ENCODE measurements at places on chromosomes 2 and 18. TPM values are rescaled to one million over a fixed set of nuclear protein-coding genes. Genes with fewer than 3 reads are reported as not detected.

DNA sequence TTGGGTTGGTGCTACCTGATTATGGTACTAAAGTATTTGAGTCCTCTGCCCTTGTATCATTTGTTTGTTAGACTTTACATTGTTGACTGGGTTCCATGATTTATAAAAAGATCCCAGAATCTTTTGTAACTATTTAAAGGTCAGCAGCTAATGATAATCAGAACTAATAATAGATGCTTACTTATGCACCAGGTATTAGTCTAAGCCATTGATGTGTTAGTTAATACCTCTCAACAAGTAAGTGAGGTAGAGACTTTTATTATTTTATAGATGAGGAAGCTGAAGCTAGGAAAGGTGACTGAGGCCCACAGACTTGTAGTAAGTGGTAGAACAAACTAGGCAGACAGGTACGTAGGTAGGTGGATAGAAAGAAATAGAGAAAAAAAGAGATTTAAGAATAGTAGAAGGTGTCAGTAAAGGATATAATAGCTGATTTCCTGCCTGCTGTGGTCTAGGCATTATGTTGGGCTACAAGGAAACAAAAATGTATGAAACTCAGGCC lies 68.1 kb downstream of the CRIM1 start:
- H3K4me3 ChIP-seq, result no peak overlapping the region
- peaks cover 22% of the 10 kb centered on the region for H3K36me3 ChIP-seq
- H3K4me1 ChIP-seq, result peaks cover 76% of the 10 kb centered on the region
- H3K27me3 ChIP-seq, result no peaks in the 10 kb centered on the region

DNA sequence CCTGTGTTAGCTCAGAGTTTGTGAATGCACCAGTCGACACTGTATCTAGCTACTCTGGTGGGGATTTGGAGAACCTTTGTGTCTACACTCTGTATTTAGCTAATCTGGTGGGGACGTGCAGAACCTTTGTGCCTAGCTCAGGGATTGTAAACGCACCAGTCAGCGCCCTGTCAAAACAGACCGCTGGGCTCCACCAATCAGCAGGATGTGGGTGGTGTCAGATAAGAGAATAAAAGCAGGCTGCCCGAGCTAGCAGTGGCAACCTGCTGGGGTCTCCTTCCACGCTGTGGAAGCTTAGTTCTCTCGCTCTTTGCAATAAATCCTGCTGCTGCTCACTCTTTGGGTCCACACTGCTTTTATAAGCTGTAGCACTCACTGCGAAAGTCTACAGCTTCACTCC lies 324.2 kb downstream of the RAD51AP2 start:
- H3K27me3 ChIP-seq, result no peaks in the 10 kb centered on the region
- no peaks in the 10 kb centered on the region for H3K36me3 ChIP-seq
- no peak overlapping the region for H3K4me3 ChIP-seq
- no peak overlapping the region for H3K27ac ChIP-seq
- no peaks in the 10 kb centered on the region for H3K4me1 ChIP-seq
- no peak for DNase-seq

DNA sequence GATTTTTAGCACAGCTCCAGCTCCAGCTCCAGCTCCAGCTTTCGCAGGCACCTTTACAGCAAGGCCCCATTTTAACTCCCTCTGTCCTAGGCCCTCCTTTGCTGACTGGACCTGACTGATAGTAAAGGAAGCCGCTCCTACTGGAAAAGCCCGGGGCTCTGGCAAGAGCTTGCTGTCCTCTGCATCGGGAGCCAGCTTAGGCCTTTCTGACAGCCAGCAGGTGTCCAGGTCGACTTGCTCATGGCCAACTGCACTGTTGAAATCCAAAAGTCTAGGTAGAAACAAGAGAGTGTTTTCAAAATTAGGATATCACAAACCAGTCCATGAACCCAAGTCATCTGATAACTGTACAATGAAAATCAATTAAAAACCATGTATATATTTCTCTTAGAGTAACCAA lies 161.1 kb downstream of the LAMA1 start:
- H3K27me3 ChIP-seq, result no peaks in the 10 kb centered on the region
- no peaks in the 10 kb centered on the region for H3K36me3 ChIP-seq
- DNase-seq, result no peak
- H3K4me3 ChIP-seq, result no peak overlapping the region
- no peak overlapping the region for H3K27ac ChIP-seq
- H3K4me1 ChIP-seq, result no peaks in the 10 kb centered on the region

- peaks cover 21% of the 10 kb centered on the region for H3K27me3 ChIP-seq
- H3K4me1 ChIP-seq, result no peaks in the 10 kb centered on the region
- no peak for DNase-seq
- peak overlapping the region; percentile 29 for H3K4me3 ChIP-seq
- H3K27ac ChIP-seq, result no peak overlapping the region
- H3K36me3 ChIP-seq, result no peaks in the 10 kb centered on the region
Measured at GRCh38 chr18:7567474-7568425, 634 bp downstream of the PTPRM start.

- H3K27ac ChIP-seq, result no peak overlapping the region
- no peak for DNase-seq
- H3K4me3 ChIP-seq, result no peak overlapping the region
Measured at GRCh38 chr2:140013545-140014203, 1233.5 kb upstream of the NXPH2 start.

GRCh38 chr18:9096007-9096371 lies 6.5 kb upstream of the NDUFV2 start:
- H3K27ac ChIP-seq, result no peak overlapping the region
- H3K4me3 ChIP-seq, result no peak overlapping the region
- DNase-seq, result no peak
- H3K36me3 ChIP-seq, result no peaks in the 10 kb centered on the region
- H3K4me1 ChIP-seq, result peaks cover 11% of the 10 kb centered on the region

- H3K4me3 ChIP-seq, result no peak overlapping the region
- H3K27me3 ChIP-seq, result no peaks in the 10 kb centered on the region
- no peak for DNase-seq
- H3K36me3 ChIP-seq, result no peaks in the 10 kb centered on the region
Measured at GRCh38 chr2:10426726-10427617, 21.2 kb downstream of the ODC1 start.

DNA sequence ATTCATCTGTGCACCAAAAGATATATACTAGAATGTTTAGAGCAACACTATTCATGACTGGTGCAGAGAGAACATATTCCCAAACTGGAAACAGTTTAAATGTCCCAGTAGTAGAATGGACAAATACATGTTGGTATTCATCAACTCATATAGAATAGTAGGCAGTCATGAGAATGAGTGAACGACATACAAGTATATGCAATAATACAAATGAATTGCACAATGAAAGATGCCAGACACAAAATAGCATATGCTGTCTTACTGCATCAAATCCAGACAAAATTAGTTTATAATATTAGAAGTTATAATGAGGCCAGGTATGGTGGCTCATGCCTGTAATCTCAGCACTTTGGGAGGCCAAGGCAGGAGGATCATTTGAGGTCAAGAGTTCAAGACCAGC lies 8.3 kb upstream of the PRKAG3 start:
- H3K4me1 ChIP-seq, result 0 out of 2 replicates have a peak, but pooled peaks cover under 1% of the 10 kb centered on the region
- no peaks in the 10 kb centered on the region for H3K36me3 ChIP-seq
- H3K27ac ChIP-seq, result no peak overlapping the region
- H3K27me3 ChIP-seq, result no peaks in the 10 kb centered on the region

DNA sequence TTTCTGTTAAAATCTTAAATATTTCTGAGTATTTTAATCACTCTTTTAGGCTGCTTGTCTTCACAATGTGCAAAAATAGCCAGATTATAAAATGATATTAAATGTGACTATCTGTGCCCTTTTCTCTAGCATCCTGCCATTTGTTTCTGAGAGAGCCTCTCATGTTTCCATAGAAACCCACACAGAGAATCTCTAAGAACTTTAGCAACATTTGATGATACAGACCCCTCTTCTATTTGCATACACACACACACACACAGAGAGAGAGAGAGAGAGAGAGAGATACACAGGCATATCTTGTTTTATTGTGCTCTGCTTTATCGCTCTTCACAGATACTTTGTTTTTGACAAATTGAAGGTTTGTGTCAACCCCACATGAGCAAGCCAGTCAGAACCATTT lies 134.5 kb upstream of the DDX18 start:
- no peak for DNase-seq
- H3K4me3 ChIP-seq, result no peak overlapping the region
- H3K27ac ChIP-seq, result no peak overlapping the region
- no peaks in the 10 kb centered on the region for H3K27me3 ChIP-seq
- no peaks in the 10 kb centered on the region for H3K36me3 ChIP-seq

GRCh38 chr2:144650907-144651306 lies 131.0 kb upstream of the ZEB2 start:
- no peaks in the 10 kb centered on the region for H3K27me3 ChIP-seq
- H3K4me1 ChIP-seq, result no peaks in the 10 kb centered on the region
- no peak overlapping the region for H3K27ac ChIP-seq
- H3K4me3 ChIP-seq, result no peak overlapping the region
- DNase-seq, result no peak

GRCh38 chr2:44802777-44803424 lies 138.6 kb upstream of the SIX3 start:
- H3K27ac ChIP-seq, result no peak overlapping the region
- no peaks in the 10 kb centered on the region for H3K36me3 ChIP-seq
- H3K4me1 ChIP-seq, result no peaks in the 10 kb centered on the region
- H3K27me3 ChIP-seq, result peaks cover 26% of the 10 kb centered on the region
- DNase-seq, result no peak

DNA sequence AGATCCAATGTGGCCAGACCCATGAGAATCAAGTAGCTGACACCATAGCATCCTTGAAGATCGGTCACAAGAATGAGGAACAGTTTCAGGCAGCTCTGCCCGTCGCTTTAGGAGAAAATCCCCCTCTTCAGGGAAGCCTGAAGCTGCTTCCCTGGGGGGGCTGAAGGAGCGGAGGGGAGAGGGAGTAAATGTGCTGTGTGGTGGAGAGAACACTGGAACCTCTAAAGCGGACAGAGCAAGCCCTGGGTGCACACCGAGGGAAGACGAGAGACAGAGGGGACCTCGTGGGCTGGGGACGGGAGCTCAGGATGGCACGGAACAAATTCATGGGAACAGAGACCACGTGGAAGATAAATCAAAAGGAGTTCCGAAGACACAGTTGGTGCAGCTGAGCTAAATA lies 154.3 kb downstream of the NDUFA10 start:
- no peak for DNase-seq
- no peaks in the 10 kb centered on the region for H3K27me3 ChIP-seq
- H3K36me3 ChIP-seq, result no peaks in the 10 kb centered on the region
- no peak overlapping the region for H3K4me3 ChIP-seq
- H3K27ac ChIP-seq, result no peak overlapping the region
- H3K4me1 ChIP-seq, result no peaks in the 10 kb centered on the region

GRCh38 chr2:59296279-59296678 lies 1055.2 kb upstream of the FANCL start:
- H3K4me3 ChIP-seq, result no peak overlapping the region
- no peaks in the 10 kb centered on the region for H3K4me1 ChIP-seq
- no peaks in the 10 kb centered on the region for H3K27me3 ChIP-seq
- no peak overlapping the region for H3K27ac ChIP-seq
- no peak for DNase-seq

The HSPE1 gene
- total RNA-seq, result 278 TPM

The IL1B gene
- not detected for total RNA-seq

The LDLRAD4 gene
- total RNA-seq, result 0.28 TPM

The ZNF385B gene
- 0.28 TPM for total RNA-seq

The DARS1 gene
- 85.3 TPM for total RNA-seq

The BOK gene
- 39.1 TPM for total RNA-seq

The RGPD8 gene
- total RNA-seq, result 20.9 TPM
